ENCODE measurements at places on chromosomes 3 and 15. TPM values are rescaled to one million over a fixed set of nuclear protein-coding genes. Genes with fewer than 3 reads are reported as not detected.

DNA sequence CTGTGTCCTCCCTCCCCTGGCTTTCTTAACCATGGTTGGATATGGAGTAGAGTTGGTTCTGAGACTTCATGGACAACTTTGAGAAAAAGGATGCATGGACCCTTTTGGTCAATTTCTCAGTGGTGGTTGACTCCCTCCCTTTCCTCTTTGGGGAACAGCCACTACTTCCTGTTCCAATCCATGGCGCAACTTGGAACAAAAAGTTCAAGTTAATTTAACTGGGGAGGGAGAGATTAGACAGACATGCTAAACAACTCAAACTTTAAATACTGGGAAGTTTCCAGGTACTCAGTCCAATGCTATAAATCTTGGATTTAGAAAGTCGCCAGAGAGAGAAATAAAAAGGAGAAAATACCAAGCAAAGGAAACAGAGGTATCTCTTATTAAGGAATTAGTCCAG is 202.2 kb downstream of the PDZRN3 start:
- DNase-seq = no peak

DNA sequence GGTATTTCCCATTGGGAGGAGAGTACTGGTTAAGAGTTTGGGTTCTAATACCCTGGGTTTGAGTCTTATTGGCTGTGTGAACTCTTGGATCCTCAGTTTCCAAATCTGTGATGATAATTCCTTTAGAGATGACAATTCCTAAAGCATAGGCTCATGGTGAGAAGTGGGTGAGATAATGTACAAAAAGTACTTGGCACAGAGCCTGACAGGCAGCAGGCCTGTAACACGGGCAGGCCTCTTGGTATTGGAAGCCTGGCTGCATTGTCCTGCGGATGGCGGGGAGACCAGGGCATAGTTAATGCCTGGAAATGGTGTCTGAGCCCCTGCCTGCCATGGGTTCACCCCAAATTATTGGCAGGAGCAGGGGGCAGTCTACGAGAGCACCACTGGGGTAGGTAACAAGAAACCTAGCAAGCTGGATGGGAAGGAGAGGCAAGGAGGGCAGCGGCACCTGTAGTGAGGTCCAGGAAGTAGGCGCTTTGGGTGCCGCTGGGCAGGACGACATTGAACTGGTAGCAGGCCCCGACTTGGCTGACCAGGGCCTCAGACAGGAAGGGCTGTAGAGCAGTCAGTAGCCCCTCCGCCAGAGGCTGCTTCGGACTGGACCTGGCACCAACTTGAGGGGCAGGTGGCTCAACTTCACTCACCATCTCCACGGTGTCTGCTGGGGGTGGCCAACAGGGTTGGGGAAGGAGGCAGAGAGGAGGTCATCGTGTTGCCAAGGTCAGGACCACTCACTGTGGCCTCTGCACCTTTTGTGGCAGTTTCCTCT is 7.7 kb downstream of the STOML1 start:
- DNase-seq = no peak

GRCh38 chr3:188760408-188760807 is 411.4 kb upstream of the TPRG1 start:
- no peak for DNase-seq

DNA sequence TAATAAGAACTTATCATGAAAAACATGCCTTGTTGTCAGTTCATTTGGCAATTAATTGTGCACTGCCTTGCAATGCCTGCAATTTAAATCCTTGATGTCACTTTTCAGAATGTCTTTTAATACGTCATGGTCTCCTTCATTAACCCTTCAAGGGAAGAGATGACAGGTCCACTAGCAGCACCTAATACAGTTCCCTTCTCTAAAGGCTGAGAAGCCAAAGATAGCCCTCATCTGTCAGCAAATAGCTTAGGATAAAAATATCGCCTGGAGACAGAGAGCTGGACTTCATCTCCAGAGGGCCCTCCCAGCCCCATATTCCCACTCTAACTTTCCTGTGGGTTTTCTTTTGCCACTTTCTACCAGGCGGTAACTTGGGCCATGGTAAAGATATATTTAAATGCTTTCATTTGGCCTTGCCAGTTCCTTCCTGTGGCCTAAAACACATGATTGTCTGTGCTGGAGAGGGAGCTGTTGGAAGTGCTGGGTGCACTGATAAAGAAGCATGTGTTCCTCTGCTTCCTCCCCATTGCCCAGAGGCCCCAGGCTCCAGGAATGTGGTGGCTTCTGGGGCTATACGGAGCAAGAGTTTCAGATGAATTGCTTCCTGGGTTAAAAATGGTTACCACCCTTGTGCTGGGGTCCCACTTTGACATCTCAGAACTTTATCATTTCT is 76.3 kb upstream of the UMPS start:
- DNase-seq = no peak

GRCh38 chr3:31892500-31892899 is 88.6 kb downstream of the OSBPL10 start:
- DNase-seq = no peak

GRCh38 chr3:61250784-61251173 is 473 bp downstream of the FHIT start:
- DNase-seq = peak; percentile 39

GRCh38 chr3:72336821-72337479 is 511.3 kb downstream of the SHQ1 start:
- DNase-seq = peak; percentile 53

DNA sequence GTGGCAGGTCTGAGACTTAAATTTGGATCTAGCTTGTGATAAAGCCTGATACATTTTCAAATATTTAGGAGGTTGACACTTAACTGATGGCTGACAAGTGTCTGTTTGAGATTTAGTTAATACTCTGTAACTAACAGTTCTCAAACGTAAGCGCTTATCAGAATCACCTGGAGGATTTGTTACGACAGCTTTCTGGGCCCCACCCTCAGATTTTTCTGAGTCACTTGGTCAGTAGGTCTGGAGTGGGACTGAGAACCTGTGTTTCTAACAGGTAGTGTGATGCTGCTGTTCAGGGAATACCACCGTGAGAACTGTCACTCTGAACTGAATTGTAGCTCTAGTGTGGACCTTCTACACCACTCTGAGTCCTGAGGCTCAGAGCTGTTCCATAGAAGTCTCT is 85.5 kb downstream of the CEMIP start:
- no peak for DNase-seq

DNA sequence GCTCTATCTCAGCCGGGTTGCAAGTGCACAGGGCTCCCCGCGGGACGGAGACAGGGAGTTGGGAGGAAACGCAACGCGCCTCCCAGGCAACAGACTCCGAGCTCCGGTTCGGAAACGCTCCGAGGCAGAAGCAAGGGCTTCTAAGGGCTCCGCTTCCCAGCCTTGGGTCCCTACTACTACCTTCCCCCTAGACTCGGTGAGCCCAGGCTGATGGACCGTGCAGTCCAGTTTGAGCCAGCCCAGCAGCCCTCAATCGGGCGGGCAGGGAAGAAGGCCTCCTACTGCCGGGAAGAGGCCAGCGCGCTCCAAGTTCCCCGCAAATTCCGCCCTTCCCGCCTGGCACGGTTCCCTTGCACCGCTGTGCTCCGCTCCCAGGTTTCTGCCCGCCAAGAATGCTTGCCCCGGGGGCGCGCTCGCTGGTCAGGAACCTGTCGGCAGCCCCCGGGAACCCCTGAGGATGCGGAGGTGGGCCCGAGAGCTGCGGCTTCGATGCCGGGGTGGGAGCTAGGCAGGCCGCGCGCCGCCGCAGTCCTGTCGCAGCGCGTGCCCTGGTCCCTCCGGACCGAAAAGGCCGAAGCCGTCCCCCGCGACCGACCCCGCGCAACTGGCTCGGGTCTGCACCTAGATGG is 728 bp downstream of the TRANK1 start:
- DNase-seq = peak; percentile 29

- DNase-seq = no peak
Measured at GRCh38 chr3:146638718-146639117, 33.6 kb upstream of the PLSCR5 start.

GRCh38 chr3:112084980-112085705 is 1.0 kb upstream of the C3orf52 start:
- peak; percentile 54 for DNase-seq

- no peak for DNase-seq
Measured at GRCh38 chr3:119630880-119631329, 29.5 kb downstream of the POPDC2 start.

GRCh38 chr15:80418892-80419537 is 14.8 kb downstream of the ARNT2 start:
- peak; percentile 58 for DNase-seq

DNA sequence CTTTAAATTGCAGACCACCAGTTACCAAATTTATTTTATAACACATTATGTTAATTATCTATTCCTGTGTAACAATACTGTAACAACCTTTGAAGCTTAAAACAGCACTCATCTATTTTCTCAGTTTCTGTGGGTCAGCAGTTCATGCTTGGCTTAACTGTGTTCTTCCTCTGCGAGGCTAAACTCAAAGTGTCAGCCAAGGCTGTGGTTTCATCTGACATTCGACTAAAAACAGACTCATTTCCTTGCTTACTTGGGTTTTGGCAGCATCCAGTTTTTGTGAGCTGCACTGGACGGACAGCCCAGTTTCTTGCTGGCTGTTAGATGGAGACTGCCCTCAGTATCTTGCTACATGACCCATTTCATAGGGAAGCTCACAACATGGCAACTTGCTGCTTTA is 247.3 kb upstream of the KCNH8 start:
- peak; percentile 2 for DNase-seq

DNA sequence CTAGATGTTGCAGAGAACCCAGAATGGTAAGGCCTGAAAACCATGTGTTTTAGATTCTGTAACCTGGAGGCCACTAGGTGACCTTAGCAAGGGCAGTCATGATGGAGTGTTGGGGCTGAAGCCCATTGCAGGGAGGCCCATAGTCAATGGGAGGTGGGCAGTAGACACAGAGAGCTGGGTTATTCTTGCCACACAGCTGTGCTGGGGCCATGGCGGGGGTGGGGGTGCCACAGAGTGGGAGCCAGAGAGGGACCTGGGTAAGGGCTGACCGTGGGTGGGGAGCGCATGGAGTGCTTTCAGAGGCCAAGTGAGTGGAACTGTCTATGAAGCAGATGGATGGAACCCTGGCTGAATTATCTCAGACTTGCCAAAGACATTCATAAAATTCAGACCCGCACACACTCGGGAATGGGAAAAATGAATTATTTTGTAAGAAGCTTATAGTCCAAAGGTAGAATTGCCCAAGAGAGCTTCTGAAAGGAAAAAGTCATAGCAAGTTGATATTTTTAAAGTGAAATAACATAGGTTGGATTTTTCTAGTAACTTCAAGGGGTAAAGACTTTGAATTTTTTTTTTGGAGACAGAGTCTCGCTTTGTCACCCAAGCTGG is 53.9 kb downstream of the SMAD3 start:
- no peak for DNase-seq

DNA sequence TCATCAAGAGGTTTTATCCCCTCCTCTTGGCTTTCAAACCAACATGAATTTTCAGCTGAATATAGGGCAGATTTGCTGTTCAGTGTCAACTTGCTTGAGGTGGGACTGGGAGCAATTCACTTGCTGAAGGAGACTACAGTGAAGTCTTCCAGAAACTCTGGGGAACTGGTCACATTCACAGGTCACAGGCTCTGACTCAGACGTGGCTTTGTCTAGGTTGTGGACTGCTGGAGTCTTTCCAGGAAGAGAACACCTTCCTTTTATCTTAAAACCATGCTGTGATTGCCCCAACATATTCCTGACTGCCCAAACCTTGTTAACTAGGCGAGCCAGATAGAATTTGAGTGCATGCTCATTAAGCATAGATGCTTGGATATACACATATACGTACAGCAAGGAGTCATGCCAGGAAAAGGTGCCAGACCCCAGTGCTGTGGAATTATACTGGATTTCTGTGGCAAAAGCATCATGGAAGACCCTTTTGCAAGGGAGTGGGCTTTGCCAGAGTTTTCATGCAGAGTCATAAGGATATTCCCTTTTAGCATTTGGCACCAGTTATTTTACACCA is 399.1 kb upstream of the TBL1XR1 start:
- DNase-seq = peak; percentile 85

GRCh38 chr3:171168086-171168485 is 141.6 kb upstream of the SLC2A2 start:
- DNase-seq = peak; percentile 97

DNA sequence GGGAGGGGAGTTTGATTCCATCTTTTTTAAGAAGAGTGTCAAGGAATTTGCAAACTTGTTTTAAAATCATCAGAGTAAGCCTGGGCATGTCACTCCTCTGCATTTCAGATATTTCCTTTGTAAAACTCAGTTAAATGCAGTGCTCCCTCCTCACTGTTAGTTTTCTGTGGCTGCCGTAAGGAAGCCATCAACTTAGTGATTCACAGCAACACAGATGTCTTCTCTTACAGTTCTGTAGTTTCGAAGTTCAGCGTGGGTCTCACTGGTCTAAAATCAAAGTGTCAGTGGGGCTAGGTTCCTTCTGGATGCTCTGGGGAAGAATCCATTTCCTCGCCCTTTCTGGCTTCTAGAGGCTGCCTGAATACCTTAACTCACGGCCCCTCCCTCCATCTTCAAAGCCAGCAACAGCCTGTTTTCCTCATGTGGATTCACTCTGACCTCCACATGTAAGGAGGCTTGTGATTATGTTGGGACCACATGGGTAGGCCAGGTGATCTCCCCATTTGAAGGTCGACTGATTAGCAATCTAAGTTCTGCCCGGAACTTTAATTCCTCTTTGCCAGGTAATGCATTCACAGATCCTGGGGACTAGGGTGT is 12.4 kb downstream of the ISG20 start:
- no peak for DNase-seq

DNA sequence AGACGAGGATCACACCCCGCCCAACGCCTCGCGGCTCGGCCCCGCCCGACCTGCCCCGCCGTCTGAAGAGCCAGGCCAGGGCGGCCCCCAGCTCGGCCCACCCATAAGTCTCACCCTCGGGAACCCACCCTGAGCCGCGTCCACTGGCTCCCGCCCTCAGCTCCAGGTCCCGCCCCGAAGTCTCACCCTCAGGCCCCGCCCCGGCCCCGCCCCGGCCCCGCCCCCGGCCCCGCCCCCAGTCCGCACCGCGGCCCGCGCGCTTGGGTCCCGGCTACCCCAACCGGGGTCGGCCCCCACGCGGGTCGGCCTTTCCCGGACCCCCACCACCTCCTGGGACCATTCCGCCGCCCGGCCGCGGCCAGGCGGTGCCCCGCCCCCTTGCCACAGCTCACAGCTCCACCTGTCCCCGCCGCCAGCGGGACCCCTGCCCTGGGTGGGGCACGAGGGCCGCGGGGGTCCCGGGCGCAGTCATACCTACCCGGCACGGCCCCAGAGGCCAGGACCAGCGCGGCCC is 489 bp downstream of the CSPG5 start:
- no peak for DNase-seq

GRCh38 chr15:70172566-70173225 is 75.0 kb upstream of the TLE3 start:
- peak; percentile 56 for DNase-seq

The SCAANT1 gene
- not detected for total RNA-seq

The PARP3 gene
- total RNA-seq = 49.8 TPM

The ATP8B4 gene
- total RNA-seq = 0.30 TPM

The XCR1 gene
- total RNA-seq = not detected

The SOX14 gene
- total RNA-seq = not detected

The CCR9 gene
- total RNA-seq = not detected

The LRRIQ4 gene
- total RNA-seq = 0.17 TPM

The ERICH6 gene
- total RNA-seq = not detected

The SLC28A1 gene
- not detected for total RNA-seq

The CCNB2 gene
- total RNA-seq = 2.0 TPM
